Ammon's horn (tissue), 1 donor: ENCODE measurements at places on chromosomes 2 and 18.

- no peak for DNase-seq
Measured at GRCh38 chr18:40559556-40559955, 1395.5 kb upstream of the PIK3C3 start.

GRCh38 chr2:109124982-109125592 is 3.9 kb upstream of the SH3RF3 start:
- DNase-seq: no peak

DNA sequence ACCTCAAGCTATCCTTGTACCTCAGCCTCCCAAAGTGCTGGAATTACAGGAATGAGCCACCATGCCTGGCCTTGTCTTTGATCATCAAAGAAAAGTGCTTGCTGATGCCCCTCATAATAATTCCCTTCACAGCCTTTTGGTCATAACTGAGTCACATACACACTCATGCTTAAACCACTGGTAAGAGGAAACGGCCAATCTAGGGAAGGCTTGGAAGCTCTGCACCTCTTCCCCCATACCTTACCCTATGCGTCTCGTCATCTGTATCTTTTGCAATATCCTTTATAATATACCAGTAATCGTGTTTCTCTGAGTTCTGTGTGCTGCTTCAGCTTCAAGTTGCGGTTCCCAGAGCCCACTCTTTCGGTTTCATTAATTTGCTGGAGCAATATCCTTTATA is 4.8 kb upstream of the RNF138 start:
- DNase-seq: no peak

DNA sequence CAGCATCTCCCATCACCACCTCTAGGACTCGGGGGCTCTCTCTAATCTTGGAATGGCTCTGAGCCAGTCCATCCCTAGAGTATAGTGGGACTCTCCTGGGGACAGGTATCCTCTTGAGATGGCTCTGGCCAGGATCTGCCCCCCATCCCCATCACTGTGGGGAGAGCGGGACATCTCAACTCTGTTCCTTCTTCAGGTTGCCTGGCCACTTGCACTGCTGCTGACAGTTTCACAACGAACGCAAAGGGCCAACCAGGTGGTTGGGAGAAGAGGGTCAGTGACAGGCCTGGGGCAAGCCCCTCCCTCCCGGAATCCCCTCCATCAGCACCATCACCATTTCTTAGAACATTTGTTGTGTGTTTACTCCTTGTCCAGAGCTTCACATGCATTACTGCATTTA is 62.6 kb downstream of the CIB4 start:
- DNase-seq: no peak
